GM12878 (cell line): ENCODE measurements at places on chromosomes 2 and 18. TPM values are rescaled to one million over a fixed set of nuclear protein-coding genes. Genes with fewer than 3 reads are reported as not detected.

- H3K27me3 ChIP-seq = peaks cover 2% of the 10 kb centered on the region
- no peak overlapping the region for H3K4me3 ChIP-seq
- no peaks in the 10 kb centered on the region for H3K36me3 ChIP-seq
- no peak overlapping the region for H3K27ac ChIP-seq
- no peaks in the 10 kb centered on the region for H3K4me1 ChIP-seq
Observed at GRCh38 chr2:217960351-217960750, 42.4 kb downstream of the TNS1 start.

DNA sequence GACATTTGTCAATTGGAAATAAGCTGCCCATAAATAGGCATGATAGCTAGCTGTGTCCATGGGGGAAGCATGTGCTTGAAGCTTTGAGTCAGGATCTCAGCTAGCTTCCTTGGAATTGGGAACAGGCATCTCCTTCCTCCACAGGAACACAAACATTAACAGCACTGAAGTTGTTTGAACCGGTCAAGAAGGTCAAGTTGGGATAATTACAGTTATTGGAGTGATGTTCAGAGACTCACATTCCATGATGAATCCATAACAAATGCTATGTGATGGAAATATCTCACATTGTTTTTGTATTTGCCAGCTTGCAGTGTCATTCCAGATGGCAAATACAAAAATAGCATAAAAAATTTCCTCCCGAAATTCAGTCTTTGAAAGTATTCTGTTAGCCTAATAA is 347.6 kb upstream of the SMIM21 start:
- DNase-seq = no peak
- no peaks in the 10 kb centered on the region for H3K36me3 ChIP-seq
- H3K27me3 ChIP-seq = no peaks in the 10 kb centered on the region; the same call in 1 of the 2 replicates
- no peak overlapping the region for H3K27ac ChIP-seq
- no peaks in the 10 kb centered on the region for H3K4me1 ChIP-seq
- H3K4me3 ChIP-seq = no peak overlapping the region

GRCh38 chr2:142750858-142751257 is 126.6 kb upstream of the KYNU start:
- no peaks in the 10 kb centered on the region for H3K4me1 ChIP-seq
- H3K27me3 ChIP-seq = no peaks in the 10 kb centered on the region
- H3K27ac ChIP-seq = no peak overlapping the region
- DNase-seq = no peak
- no peaks in the 10 kb centered on the region for H3K36me3 ChIP-seq

DNA sequence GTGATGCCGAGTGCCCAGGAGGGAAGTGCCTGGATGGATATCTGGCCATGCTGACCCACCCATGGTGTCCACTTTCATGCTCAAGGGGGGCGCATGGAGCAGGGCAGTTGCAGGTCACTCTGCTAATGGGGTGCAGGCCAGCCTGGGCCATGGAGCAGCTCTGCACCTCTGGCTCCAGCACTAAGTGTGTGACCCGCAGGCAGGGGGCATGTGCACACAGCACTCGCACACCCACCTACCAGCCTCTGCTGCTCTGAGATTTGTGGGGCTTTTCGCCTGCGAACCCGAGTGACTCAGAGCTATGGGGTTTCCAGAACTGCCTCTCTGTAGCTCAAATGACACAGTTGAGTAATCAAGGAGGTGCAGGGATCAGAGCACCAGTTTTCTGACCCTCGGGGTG is 66.2 kb downstream of the CYP26B1 start:
- DNase-seq = no peak
- H3K4me3 ChIP-seq = no peak overlapping the region
- no peaks in the 10 kb centered on the region for H3K4me1 ChIP-seq
- H3K27me3 ChIP-seq = no peaks in the 10 kb centered on the region
- no peaks in the 10 kb centered on the region for H3K36me3 ChIP-seq

DNA sequence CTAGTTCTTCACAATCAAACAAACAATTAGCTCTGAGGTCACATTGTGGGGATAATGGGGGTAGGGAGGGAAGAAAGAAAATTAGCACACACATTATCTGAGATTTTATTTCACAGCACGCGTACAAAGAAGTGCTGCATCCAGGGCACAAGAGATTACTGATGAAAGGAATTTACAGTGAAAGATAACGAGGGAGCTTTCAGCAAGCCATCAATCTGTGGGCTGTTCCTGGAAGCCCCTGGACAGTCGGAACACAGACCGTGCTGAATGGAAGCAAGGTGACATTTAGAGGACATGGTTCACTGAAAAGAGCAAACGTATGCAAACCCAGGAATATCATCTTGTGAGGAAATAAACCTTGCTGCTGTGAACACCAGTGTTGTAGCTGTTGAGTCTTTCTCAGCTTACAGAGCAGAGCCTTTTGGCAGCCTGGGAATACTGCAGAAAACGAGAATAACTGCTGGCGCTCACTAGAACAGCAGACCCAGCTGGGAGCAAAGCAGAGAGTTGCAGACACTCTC is 63.2 kb downstream of the SCG2 start:
- no peaks in the 10 kb centered on the region for H3K36me3 ChIP-seq
- no peaks in the 10 kb centered on the region for H3K4me1 ChIP-seq
- DNase-seq = no peak
- no peak overlapping the region for H3K27ac ChIP-seq
- H3K27me3 ChIP-seq = no peaks in the 10 kb centered on the region; the same call in 1 of the 2 replicates

DNA sequence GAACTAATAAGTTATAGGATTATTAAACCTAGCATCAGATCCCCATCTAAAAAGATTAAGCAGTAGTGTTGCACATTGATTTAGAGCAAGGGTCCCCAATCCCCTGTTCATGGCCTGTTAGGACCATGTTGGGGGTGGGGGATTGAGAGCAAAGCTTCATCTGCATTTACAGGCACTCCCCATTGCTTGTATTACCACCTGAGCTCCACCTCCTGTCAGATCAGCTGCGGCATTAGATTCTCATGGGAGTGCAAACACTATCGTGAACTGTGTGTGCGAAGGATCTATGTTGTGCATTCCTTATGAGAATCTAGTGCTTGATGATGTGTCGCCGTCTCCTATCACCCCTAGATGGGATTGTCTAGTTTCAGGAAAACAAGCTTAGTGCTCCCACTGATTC is 18.4 kb upstream of the PSD4 start:
- H3K4me1 ChIP-seq = peaks cover 12% of the 10 kb centered on the region
- H3K27me3 ChIP-seq = peaks cover 3% of the 10 kb centered on the region; the same call in 1 of the 2 replicates
- H3K36me3 ChIP-seq = no peaks in the 10 kb centered on the region
- no peak overlapping the region for H3K27ac ChIP-seq
- no peak overlapping the region for H3K4me3 ChIP-seq
- no peak for DNase-seq

- H3K27me3 ChIP-seq = no peaks in the 10 kb centered on the region
- H3K36me3 ChIP-seq = no peaks in the 10 kb centered on the region
- H3K27ac ChIP-seq = no peak overlapping the region
- H3K4me1 ChIP-seq = no peaks in the 10 kb centered on the region
Observed at GRCh38 chr18:68150961-68151360, 563.9 kb downstream of the TMX3 start.

- H3K27ac ChIP-seq = no peak overlapping the region
- no peaks in the 10 kb centered on the region for H3K36me3 ChIP-seq
- DNase-seq = no peak
- no peaks in the 10 kb centered on the region for H3K4me1 ChIP-seq
- H3K4me3 ChIP-seq = no peak overlapping the region
Observed at GRCh38 chr2:100895934-100896685, 76.2 kb downstream of the NPAS2 start.

DNA sequence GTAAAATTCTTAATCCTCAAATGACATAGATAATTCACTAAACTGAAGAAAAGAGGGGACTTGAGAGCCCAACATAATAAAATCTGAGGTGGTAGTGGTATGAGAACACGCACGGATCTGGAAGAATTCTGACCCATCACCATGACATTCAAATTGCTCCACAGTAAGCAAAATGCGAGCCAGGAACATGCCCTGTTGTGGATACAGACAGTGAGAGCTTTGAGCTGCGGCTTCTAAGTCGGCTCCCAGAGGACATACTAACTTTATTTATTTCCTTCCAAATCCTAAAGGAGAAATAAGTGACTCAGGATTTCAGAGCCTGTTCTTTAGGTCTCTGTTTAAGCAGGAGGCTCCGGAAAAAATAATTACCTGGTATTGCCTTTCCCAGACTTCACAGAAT is 143.4 kb upstream of the SMAD7 start:
- no peak overlapping the region for H3K4me3 ChIP-seq
- H3K27ac ChIP-seq = no peak overlapping the region
- no peaks in the 10 kb centered on the region for H3K27me3 ChIP-seq
- no peaks in the 10 kb centered on the region for H3K4me1 ChIP-seq
- no peak for DNase-seq

DNA sequence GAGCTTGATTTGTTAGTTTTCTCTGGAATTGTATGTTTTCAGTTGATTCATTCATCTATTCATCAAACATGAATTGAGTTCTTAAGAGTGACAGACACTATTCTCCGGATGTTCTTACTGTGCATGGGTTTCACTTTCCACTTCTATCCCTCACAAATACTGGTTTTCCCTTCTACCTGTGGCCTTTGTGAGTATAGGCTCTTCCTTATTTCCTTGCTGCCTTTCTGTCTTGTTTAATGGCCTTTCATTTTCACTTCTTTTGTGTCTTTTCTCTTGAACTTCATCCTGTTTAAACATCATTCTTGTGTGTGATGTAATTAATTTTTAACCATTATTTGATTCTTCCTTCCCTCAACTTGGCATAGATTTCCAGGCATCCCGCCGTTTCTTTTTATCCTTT is 90.7 kb downstream of the CRIM1 start:
- H3K4me1 ChIP-seq = no peaks in the 10 kb centered on the region
- H3K4me3 ChIP-seq = no peak overlapping the region
- no peak for DNase-seq
- no peaks in the 10 kb centered on the region; the same call in 1 of the 2 replicates for H3K27me3 ChIP-seq
- H3K36me3 ChIP-seq = no peaks in the 10 kb centered on the region
- H3K27ac ChIP-seq = no peak overlapping the region

- H3K4me3 ChIP-seq = no peak overlapping the region
- H3K27ac ChIP-seq = no peak overlapping the region
- DNase-seq = no peak
- H3K4me1 ChIP-seq = no peaks in the 10 kb centered on the region
Observed at GRCh38 chr2:46164529-46165301, 132.5 kb upstream of the EPAS1 start.

GRCh38 chr18:61605376-61606067 is 272.3 kb downstream of the CDH20 start:
- no peak overlapping the region for H3K4me3 ChIP-seq
- no peaks in the 10 kb centered on the region for H3K36me3 ChIP-seq
- no peaks in the 10 kb centered on the region for H3K4me1 ChIP-seq
- peaks cover 2% of the 10 kb centered on the region for H3K27me3 ChIP-seq

- H3K4me1 ChIP-seq = peaks cover 30% of the 10 kb centered on the region
- H3K4me3 ChIP-seq = no peak overlapping the region
- no peak for DNase-seq
- H3K27ac ChIP-seq = no peak overlapping the region
Observed at GRCh38 chr2:64218137-64218802, 74.0 kb upstream of the PELI1 start.

- no peak overlapping the region for H3K27ac ChIP-seq
- no peaks in the 10 kb centered on the region for H3K36me3 ChIP-seq
- H3K4me1 ChIP-seq = no peaks in the 10 kb centered on the region
Observed at GRCh38 chr2:149218497-149218896, 111.9 kb upstream of the LYPD6 start.

DNA sequence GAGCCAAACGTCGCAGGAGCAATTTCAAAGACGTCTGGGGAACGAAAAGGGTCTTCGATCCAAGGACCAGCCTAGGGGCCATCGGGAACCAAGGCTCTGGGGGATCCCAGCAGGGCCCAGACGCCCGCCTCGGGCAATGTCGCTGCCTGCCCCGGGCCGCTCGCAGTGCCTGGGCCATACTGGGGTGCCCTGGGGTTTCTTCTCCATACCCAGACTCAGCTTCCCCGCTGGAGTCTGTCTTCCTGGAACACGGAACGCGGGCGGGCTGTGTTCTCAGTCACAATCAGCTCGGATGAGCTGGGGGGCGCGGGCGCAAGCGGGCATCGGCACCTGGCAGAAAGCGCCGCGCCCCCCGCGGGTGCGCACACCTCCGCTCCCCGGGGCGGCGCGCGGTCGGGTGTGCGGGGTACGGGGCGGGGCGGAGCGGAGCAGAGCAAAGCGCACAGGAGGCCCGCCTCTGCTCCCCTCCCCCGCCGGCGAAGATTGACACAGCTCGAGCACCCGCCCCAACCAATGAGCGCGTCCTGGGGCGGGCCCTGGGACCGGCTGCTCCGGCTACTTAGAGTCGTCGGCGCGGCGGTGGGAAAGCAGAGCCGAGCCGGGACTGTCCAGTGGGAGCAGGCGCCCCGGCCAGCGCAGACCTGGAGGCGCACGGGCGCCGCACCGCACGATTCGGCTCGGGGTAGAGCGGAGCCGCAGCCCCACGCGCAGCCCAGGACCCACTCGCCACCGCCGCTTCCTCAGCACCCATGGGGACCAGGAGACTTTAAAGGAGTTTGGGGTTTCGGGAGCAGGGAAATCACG is at the start of gene LRATD1:
Gene LRATD1, plus strand, starts transcription at position 585 of the 804 bp plus-strand sequence. CDS start 1,263 bp downstream, outside the sequence.
- H3K4me1 ChIP-seq = no peaks in the 10 kb centered on the region
- no peak within 1 kb of the TSS for H3K27ac ChIP-seq
- no peaks in the 10 kb centered on the region for H3K36me3 ChIP-seq
- H3K4me3 ChIP-seq = no peak within 1 kb of the TSS
- H3K27me3 ChIP-seq = peaks cover 16% of the 10 kb centered on the region
- DNase-seq = no peak

SULT1C4 gene
- not detected in 2 replicates for total RNA-seq

FAP gene
- not detected in 2 replicates for total RNA-seq

PROM2 gene
- not detected in 2 replicates for total RNA-seq

C2orf72 gene
- total RNA-seq = 0.08 and 0.18 TPM in 2 replicates

SIX3 gene
- 0.21 and 0.26 TPM in 2 replicates for total RNA-seq

NBAS gene
- 28.5 and 33.1 TPM in 2 replicates for total RNA-seq

TTL gene
- 24.1 and 27.1 TPM in 2 replicates for total RNA-seq
